ENCODE measurements at places on chromosomes 6 and 20. TPM values are rescaled to one million over a fixed set of nuclear protein-coding genes. Genes with fewer than 3 reads are reported as not detected.

Gene ARMH2
- not detected for total RNA-seq

Gene LAMA4
- 49.0 TPM for total RNA-seq

Gene ANGPT4
- 5.7 TPM for total RNA-seq

Gene PSMB9
- total RNA-seq: 42.8 TPM

Gene PLEKHG1
- total RNA-seq: 10.7 TPM

Gene HLA-DPA1
- total RNA-seq: 285 TPM

Gene TRIM38
- total RNA-seq: 7.6 TPM

Gene CST5
- not detected for total RNA-seq

Gene OPN5
- not detected for total RNA-seq

Gene PSORS1C1
- not detected for total RNA-seq

Gene PNRC1
- total RNA-seq: 196 TPM

GRCh38 chr6:165717732-165718465 is 54.9 kb upstream of the PDE10A start:
- DNase-seq: no peak

GRCh38 chr6:30824698-30825097 is 59.6 kb upstream of the DDR1 start:
- no peak for DNase-seq

GRCh38 chr6:3233321-3233720 is 5.9 kb upstream of the TUBB2B start:
- no peak for DNase-seq

DNA sequence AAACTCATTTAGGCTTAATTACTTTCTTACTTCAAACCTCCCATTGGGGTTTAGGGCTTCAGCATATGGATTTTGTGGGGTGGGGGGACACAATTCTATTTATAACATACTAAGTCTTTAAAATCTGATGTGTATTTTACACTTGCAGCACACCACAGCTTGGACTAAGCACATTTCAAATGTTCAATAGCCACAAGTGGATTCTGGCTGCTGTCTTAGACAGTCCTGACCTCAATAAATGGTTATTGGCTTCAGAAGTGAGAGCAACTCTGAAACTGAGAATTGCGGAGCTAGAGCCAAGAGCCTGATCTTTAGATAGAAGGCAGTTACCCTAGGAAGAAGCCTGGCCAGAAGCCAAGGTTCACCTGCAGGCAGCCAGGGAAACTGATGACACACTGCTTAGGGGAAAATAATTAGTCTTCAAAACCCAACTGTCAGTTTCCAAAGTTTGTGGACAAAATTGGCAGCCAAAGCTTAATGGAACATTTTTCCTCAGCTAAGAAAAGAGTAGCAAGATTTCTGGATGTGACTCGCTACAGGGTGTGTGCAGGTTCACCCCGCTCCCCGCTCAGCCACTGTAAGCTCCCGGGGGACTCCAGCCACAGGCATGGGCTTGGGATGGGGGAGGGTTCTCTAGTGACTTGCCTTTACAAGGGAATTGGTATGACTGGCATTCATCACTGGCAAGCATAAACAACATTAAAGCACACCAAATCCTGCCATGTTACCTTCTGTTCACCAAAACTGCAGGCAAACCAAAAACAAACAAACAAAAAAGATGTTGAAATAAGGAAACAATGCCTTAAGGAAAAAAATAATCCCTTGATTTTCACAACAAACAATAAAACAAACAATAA is 219.8 kb downstream of the TFAP2A start:
- no peak for DNase-seq

DNA sequence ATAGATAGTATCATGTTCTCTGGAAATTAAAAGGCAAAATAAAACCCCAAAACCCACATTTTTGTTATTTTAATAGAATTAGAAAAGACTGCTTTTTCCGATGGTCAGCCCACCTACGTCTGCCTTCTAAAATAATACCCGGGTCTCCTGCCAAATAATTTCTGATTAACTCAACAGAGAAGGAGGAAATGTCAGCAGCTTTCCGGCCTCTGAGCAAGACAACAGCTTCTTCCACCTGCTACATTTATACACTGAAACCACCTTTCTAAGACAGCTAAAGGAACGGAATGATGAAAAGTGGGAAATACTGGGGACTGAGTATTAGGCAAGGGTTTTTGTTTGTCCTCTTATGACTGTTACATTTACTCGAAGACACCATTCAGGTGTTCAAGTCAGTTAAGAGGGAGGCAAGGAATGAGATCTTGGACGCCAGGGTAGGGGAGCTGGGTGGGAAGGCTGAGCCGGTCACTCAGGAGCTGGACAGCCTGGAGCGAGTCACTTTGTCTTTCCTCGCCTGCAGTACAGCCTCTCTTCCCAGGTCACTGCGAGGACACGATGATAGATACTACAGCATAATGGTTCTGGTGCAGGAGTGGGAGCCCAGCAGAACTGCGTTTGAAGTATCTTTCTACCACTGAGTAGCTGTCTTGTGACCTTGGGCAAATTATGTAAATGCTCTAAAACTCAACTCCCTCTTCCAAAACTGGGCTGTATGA is 96.3 kb upstream of the QKI start:
- no peak for DNase-seq

DNA sequence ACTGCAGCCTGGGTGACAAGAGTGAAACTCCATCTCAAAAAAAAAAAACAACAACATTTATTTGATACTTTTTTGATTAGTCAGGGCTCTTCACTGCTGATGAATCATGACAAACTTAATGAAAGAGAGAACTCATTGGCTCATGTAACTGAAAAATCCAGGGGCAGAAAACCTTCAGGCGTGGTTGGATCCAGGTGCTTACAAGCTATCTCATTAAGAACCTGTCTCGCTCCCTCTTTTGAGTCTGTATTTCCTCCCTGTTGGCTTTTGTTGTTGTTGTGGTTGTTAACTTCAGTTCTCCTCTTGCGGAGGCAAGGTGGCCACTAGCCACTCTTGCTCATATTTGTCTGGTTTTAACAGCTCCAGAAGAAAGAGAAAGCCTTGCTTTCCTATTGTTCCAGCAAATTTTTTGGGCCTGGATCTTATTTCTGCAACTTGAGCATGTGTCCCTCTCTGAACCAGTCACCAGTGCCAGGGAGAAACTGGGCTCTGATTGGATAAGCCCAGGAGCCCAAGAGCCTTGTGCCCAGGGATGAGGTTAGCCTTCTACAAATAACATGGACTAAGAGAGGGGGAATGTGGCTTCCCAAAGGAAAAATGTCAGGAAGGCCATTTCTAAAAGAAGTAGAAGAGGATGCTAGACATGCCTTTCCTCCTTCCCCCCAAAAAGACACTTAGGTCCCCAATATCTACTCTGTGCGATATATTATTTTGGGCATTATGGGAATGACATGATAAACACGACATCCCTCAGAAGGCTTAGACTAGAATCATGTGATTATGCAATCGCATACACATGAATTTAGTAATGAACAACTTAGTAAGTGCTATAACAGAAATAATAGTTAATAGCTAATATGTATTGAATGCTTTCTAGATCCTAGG is 64.5 kb downstream of the PHACTR2 start:
- DNase-seq: no peak

DNA sequence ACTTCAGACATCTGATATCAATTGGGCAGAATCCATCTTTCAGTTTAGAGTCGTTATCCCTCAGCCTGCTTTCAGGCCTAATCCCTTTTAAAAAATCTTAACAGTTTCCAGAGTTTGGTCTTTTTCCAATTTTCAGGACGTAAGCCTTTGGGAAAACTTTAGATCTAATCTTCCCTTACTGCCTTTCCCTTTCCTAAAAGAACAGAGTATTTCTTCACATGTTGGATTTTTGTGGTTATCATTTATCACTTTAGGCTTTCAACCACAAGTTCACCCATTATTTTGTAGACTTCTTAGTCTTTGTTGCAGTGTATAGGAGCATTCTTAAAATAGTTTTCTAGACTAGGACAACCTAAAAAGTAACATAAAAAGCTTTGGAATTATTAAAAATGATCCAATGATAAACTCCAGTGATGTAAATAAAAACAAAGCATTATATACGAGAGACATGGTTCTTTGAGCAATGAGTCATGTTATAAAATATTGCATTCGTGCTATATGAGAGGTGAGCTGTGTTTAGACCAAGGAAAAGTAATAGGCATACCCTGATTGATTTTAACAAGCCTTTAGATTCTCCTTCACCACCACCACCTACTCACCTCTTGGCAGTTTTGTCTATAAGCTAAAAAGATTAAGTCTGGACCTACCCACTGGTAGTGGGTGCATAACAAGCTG is 90.4 kb upstream of the MCHR2 start:
- DNase-seq: no peak

DNA sequence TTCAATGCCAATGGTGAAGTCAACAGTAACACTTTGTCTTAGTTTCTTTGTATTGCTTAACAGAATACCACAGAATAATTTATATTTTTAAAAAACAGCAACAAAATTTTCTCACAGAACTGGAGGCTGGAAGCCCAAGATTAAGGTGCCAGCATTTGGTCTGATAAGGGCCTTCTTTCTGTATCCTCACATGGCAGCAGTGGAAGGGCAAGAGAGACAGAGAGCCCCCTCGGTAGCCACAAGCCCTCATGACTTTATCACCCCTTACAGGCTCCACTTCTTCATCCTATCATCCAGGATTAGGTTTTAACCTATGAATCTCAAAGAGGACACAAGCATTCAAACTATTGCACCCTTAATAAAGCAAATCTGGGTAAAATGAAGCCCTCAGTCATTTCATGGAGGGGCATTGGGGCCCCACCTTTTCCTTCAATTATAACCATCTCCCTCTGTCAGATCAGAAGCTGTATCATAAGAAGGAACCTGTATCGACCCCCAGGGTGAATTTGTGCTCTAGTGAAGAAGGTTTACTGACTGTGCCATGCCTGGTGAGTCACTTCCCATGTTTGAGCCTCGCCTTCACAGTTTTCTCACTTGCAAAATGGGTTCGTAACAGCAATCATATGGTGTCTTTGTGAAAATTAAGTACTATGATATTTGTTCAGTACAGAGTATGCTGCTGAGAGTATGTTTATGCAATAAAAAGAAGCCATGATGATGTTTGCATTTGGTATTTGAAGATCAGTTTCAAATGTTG is 178.2 kb downstream of the LRFN2 start:
- no peak for DNase-seq

- DNase-seq: no peak
Measured at GRCh38 chr6:46368169-46368536, 123.1 kb downstream of the RCAN2 start.

DNA sequence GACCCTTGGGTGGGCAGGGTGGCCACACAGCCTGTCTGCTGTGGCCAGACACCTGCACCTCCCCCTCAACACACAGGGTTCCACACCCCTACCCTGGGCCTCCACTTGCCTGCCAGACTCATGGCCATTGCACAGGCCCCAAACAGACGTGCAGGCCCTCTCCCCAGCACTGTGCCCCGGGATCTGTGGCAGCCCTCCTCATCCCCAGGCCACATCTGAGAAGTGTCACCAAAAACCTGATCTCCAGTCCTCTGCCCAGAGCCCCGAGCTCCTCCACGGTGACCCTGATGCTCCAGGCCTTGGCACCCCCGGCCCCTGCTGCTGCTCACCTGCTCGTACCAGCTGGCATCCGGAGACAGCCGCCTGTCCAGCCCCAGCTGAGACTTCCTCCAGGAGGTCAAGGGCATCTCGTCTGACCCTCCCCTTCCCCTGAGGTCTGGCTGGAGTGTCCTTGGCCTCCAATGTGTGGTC is 160.1 kb downstream of the DLL1 start:
- no peak for DNase-seq

GRCh38 chr6:168618546-168619315 is 177.7 kb downstream of the SMOC2 start:
- no peak for DNase-seq

DNA sequence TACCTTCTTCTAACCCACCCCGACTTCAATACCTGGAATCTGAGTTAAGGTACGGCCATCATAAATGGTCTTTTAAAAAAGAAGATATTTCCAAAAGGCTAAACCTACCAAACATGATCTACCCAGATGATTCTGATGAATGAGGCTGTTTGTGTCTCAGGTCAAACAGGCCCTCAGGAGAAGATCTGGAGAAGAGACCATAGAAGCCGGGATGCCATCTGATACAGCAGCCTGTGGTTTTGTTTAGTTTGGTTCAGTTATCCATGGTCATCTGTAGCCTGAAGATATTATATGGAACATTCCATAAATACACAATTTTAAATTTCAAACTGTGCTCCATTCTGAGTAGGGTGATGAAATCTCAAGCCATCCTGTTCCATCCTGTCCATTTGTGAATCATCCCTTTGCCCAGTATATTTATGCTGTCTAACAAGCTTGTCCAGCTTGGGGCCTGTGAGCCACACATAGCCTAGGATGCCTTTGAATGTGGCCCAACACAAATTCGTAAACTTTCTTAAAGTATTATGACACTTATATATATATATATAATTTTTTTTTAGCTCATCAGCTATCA is 4.0 kb upstream of the CAP2 start:
- no peak for DNase-seq

- DNase-seq: no peak
Measured at GRCh38 chr6:155638200-155638599, 182.6 kb upstream of the NOX3 start.

DNA sequence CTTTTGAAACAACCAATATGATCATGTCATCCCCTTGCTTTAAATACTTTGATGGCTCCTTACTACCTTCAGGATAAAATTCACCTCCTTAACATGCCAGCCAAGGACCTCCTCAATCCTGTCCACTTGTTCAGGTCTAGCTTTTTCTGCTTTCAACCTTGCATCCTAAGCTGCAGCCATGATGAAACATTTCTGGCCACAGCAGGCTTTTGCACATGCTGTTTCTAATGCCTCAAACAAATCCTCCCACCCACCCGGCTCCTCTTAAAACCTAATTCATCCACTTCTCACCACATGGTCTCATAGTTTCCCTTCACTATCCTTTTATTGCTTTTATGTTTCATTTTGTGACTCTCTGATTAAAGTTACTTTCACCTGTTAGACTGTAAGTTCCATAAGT is 124.6 kb downstream of the MYB start:
- DNase-seq: no peak

DNA sequence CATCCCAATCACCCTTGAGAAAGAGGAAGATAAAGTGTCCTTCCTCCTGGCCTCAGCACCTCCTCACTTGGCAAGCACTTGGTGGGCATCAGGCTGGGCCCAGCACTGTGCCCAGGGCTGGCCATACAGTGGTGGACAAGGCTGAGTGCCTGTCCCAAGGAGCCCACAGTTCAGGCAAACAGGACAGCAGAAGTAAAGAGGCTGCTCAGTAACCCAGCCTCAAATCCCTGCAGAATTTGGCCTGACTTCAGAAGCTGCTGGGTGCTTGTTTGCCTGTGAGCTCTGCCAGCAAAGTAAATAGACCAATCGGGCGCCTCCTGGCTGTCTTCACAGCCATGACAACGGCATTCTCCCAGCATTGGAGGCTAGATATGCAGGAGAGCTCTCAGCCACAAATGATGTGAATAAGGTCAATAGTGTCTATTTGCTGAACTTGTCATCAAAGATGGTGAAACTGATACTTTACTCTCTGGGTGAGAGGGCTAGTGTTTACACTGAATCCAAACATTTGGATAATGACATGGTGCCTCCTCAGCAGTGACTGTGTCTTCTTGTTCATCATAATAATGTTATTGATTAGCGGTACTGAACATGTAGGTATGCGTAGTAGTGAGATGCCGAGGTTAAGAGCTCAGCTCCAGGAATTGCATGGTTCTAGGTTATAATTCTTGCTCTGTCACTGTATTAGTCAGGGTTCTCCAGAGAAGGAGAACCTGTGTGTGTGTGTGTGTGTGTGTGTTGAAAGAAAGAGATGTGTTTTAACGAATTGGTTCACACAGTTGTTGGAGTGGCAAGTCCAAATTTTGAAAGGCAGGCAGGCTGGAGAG is 36.9 kb upstream of the FANCE start:
- peak; percentile 79 for DNase-seq

Data from ascending aorta (tissue), 2 donors.